Stimulated activated CD4-positive, alpha-beta T cell treated with anti-CD3 and anti-CD28 coated beads, Interleukin-15, amount 100 ng/mL, for 1 hour (primary cell): ENCODE measurements at places on chromosomes 7 and 10.

DNA sequence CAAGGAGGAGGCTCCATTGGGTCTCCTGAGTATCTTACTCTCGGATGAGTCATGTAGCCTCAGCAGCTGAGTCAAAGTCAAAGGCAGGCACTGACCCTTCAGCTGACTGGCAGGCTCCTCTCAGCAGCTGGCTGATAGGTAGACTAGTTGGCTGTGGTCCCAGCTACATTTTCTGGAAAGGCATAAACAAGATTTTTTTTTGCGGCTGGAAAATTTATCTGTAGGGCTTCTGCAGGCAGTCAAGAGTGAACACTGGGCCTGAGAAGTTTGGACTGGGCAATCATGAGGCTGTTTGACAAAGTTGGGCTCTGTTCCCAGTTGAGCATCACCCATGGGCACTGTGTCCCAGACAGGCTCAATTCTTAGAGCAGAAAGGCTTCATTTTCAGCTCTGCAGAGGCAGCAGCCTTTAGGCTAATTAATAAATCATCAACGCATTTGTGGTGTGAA lies 796.2 kb downstream of the CCSER2 start:
- DNase-seq: no peak

DNA sequence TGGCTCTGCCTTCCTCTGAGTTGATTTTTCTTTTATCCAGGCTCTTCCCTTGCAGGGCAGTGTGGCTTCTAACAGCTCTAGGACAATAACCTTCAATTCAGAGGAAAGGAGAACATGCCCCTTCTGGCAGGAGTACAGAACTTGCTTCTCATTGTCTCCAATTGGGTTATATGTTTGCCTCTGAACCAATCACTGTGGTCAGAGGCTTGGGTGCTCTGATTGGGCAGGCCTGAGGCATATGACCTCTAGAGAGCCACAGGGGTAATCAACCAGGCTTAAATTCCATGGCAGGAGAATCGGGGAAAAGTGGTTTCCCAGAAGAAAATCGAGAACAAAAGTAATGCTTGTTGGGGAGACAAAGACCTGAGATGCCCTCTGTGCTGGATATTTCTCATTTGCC lies 240.0 kb downstream of the REEP3 start:
- no peak for DNase-seq

DNA sequence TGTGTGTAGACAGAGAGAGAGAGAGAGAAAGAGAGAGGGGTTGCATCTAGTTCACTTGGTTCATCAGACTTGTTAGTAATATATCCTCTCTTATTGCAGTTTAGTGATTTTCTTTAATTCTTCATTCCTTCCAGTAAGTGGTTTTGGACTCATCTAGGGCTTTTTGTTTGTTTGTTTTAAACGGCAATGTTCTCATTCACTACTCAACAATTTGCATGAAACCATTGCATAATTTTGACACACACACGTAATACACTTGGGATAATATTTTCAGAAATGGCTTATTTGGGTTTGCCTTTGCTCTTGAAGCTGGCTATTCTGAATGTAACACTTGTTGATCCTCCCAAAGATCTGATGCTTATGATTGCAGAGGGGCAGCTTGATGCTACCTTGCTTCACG lies 16.4 kb upstream of the ZNF32 start:
- DNase-seq: no peak

DNA sequence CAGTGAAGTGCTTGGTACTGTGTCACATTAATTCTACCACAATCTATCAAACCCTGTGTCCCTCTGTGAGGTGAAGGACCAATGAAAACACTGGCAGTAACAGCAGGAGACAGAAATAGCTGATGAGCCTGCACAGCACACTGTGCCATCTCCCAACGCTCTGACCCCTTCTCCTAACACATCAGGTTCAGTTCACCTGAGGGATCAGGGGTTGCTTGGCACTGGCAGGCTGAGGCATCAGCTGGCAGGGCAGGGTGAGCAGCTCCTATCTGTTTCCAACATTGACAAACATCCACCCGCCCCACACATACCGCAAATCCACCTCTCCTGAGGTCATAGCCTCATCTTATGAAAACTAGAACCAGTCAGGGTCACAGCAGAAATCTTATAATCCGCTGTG lies 120.9 kb downstream of the ICA1 start:
- DNase-seq: no peak

DNA sequence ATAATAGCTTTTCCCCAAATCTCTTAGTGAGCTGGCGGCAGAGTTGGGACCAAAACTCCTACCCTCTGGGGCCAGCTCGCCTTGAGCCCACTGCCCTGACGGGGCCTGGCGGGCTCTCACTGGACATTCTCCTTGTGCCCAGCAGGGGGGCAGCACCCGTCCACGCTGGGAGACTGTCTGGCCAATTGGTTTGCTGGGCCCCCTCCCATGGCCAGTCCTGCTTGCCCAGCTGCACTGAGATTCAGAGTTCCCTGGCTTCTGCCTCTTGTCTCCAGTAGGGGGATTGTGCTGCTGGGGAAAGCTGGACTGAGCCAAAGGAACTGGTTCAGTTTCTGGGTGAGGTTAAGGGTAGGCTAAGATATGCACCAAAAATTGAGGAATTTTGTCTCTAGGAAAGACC lies 59.8 kb downstream of the RAMP3 start:
- no peak for DNase-seq

DNA sequence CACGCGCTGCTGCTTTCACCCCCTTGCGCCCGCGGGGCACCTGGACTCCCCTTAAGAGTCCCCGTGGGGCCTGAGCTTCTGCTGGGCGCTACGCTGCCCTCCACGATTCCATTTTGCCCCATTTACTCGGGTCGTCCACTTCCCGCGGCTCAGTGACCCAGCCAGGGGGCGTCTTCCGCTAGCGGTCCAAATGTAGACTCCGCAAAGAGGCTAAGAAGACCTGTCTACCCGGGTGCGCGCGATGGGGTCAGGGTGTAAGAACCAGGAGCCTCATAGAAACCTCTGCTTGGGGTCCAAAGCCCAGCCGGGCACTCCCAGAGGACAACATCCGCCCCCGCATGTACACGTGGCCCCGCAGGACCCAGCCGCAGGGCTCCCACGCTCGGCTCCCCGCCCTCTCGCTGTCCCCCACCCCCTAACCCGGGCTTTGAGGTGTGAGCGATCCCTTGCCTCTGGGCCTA lies 5.2 kb upstream of the HMX2 start:
- no peak for DNase-seq

- DNase-seq: no peak
Measured at GRCh38 chr7:124655990-124656389, 109.6 kb downstream of the GPR37 start.

GRCh38 chr7:32140210-32140939 lies 70.2 kb upstream of the PDE1C start:
- no peak for DNase-seq

- no peak for DNase-seq
Measured at GRCh38 chr7:51067757-51068156, 248.9 kb downstream of the COBL start.

DNA sequence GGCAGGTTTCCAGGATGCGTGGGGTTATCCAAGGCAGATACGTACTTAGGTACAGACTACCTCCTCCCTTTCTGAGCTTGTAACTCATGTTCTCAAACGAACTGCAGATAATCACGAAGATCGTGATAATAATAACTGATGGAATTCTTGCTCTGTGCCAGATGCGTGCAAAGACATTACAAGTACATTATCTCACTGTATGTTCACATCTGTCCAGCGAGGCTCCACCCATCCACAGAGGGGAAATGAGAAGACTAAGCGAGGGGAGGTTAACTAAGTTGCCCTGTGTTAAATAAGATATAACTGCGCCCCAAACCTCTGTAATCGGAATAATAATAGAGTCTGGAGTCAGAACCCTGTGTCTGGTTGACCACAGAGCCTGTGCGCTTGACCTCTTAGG lies 1.9 kb downstream of the GALNT17 start:
- DNase-seq: no peak

DNA sequence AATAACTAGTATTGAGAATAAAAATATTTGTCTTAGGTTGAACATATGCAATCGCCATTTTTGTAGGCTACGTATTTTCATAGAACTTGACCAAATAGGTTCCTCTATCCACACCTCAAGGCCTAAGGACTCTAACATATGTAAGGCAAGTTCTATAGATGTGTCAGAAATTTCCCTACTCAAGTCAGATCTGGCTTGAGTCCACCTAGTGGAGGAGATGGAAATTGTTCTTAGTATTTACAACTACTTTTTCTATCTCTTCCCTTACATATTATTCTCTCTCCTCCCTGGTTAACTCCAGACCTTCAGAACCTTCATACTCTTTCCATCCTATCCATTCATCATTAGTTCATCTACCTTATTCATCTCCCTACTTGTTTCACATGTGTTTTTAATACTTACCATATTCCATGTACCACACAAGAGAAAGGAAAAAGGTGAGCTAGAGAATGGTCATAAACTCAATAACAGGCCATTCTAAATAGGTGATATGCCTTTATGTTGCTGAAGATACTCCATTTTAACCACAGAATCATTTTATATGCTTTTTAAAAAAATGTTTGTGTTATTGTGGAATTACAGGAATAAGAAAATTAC lies 174.5 kb upstream of the HDAC9 start:
- DNase-seq: no peak

DNA sequence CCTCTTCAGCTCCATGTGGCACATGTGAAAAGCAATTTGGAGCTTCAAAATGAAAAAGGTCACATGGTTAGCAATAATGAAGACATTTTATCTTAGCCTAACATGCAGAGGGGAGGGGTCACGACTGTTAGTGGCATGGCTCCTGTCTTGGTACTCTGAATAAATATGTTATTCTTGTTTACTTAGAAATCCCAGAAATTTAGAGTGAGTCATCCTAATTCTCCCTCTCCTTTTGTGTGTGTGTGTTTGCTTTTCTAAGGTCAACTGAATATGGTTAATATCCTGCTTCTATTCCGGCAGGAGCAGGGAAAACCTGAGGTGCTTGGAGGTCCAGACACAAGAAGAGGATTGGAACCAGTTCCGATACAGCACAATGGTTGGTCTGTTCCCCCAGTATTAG lies 17.6 kb downstream of the BCCIP start:
- DNase-seq: no peak

DNA sequence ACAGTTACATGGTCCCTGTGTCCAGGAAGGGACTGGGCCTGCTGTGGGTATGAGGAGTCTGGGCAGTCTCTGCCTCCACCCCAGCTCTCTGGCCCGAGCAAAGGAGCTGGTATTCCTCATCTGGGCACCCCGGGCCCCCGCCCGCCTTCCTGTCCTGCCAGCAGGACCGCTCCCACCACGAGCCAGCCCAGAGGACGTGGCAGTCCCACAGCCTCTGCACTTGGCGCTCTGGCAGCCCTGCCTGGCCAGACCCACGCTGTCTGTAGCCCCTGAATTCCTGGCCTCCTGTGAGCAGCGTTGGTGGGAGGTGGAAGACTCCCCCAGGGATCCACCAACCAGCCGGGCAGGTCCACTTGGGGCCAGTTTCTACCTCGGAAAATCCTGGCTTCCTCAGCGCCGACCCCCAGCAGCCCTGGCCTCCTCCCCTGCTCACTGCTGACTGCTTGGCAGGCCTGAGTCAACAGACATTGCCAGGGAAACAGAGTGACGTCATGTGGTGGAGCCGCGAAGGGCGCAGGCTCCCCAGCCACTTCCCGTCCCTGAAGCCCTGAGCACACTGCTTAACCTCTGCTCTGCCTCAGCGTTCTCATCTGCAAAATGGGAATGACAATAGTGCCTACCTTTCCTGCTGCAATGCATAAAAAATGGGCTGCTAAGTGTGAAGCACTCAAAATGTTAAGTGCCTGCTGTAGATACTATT lies 21.6 kb upstream of the LIMK1 start:
- peak; percentile 44 for DNase-seq

DNA sequence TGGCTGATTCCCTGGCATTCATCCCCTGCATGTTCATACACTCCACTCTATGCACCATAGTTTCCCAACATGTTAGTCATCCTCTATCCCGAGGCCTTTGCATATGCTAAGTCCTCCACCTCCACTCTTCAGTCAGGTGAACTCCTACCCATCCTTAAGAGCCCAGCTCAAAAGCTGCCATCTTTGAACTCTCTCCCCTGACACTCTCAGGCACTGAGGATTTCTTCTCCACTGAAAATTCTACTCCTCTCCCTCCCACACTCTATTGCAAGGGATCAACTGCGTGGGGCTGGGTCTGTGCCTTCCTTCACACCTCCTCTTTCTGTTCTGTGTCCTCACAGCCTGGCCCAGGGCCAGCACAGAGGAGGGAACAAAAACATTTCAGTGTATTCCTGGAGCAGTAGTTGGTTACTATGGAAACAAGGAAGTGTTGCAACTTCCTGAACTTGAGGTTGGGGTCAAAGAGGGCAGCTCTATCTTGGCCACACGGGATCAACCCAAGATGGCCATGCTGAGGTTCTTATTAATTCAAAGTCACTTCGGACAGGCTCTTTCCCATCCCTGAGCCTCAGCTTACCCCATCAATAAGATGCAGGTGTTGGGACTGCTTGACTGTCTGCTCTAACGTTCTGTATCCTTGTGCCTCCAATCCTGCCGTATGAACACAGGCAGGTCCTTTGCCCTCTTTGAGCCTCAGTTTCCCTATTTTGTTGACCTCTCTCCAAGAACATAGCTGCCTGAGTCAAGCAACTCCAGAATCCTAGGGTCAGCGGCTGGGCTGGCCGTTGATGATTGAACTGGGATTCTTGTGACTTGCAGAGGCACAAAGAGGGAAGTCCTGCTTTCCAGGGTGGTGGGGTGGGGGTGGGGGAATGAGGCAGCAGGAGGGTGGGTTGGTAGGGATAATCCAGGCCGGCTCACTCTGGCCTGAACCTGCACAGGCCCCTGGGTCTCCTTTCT lies 15.5 kb downstream of the ZMIZ1 start:
- DNase-seq: no peak

- no peak for DNase-seq
Measured at GRCh38 chr7:64308016-64308270, 5.8 kb upstream of the ZNF736 start.

DNA sequence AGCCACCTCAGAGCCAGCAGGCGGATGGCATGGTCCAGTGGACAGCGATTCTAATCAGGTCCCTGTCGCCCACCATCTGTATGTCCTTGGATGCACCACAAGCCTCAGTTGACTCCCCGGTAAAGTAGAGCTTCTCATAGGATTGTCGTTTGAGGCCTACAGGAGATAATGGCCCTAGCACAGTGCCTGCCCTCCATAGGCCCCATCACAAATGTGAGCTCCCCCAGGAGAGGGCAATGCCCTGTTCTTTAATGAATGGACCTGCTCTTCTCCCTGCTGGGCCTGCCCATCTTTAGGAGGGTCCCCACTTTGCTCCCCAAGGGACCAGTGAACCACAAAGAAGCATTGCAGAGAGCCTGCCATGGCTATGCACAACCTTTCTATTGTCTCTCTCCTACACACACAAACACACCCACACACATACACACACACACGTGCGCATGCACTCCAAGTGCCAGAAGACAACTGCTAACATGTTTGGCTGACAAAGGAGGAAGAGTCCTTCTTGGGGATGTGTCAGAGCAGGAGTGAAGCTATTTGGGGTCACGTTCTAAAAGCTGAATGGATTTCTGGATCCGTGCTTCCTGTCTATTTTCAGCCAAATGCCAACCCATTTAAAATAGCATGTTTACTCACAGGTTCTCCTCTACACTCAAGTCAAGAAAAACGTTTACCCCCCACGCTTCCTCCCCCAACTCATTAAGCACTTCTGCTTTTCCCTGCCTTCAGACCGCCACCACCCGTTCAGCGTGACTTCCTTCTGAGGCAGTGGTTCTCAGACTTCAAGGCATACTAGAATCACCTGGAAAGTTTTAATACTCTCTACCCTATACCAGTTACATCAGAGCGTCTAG lies 196.1 kb downstream of the GRID1 start:
- DNase-seq: no peak
